SJCRH30 (cell line): ENCODE measurements at places on chromosomes 2 and 18. TPM values are rescaled to one million over a fixed set of nuclear protein-coding genes. Genes with fewer than 3 reads are reported as not detected.

DNA sequence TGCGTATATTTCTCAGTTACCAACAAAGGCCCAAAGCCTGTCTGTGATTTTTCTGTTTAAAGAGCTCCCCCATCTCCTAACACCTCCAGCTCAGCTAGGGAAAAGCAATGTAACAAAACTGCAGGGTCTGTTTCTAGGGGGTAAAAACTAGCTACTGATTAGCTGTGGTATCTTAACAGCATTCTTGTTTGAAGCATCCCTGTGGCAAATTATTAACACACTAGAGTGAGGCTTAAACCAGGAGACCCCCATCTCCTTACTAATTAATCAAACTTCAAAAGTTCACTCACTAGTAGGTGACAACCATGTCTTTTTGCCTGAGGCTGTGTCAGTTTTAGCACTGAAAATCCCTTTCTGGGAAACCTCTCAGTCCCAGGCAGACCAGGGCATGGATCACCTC lies 186.2 kb upstream of the PARD3B start:
- DNase-seq: no peak

DNA sequence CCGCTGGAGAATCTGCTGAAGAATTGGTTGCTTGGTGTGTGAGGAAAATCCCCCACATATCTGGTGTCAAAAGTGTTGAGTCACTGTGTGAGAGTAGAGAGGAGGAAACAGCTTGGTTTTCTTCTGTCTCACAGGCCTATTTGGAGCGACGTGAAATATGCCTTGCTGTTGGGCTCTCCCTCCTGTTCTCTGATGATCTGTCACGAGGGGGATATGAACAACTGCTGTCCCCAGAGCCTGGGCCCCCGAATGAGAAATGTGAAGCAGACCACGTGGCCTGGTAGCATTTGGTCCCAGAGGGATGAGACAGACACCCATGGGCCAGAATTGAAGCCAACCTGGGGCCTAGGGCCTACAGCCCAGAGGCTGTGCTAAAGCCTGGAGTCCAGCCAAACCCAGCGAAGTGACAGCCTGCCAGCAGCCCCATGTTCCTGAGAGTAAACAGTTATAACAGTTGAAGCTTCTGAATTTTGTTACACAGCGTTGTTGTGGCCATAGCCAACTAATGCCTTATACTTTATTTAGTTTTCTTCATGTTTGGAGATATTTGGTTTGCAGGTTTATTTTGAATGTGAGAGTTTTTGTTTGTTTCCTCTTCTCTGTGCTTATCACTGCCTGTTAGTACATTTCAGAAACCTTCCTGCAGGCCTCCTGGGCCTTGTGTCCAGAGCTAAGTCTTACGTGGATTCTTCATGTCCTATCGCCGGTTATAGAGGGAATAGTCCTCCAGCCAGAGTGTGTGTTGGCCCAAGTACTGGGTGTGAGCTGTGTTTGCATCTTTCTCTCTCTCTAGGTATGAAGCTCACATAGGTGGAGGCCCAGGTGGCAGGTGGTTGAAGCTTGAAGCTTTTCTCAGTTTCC lies 18.7 kb upstream of the COLEC12 start:
- no peak for DNase-seq

GRCh38 chr2:109391243-109391642 lies 222.5 kb downstream of the SEPTIN10 start:
- DNase-seq: no peak

DNA sequence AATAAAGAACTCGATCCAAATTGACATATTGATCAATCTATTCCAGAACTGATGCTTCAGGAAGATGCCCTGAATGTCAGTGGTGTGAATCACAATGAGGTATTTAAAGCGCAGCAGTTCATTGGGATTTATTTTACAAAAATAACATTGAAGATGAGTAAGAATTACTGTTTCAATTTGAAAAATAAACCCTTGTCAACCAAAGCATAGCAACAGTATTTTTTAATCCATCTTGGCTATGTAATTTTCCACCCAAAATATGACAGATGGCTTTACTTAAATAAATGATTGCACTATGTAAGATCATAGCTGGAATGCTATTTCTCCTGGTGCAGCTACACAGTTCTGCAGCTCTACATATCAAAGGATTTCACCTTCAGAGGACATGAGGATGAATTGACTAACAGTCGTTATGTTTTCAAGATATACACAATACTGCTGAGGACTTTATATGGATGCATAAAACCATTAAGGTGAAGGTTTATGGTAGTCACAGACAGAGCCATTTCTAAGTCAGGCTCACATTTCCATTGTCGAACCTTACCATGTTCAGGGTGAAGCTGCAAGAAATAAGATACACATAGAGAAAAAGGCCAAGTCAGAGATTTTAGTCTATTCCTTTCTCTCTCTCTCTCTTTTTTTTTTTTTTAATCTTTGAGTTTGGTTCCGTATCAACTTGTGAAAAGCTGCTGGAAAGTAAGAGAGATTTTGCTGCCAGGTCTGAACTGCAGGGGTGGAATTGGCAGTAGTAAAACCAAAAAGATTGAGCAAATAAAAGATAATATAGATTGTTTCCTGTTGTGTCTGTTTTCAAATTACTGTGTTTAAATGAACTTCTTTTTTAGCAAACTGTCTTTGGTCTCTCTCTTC lies 398.0 kb upstream of the CDH20 start:
- no peak for DNase-seq

DNA sequence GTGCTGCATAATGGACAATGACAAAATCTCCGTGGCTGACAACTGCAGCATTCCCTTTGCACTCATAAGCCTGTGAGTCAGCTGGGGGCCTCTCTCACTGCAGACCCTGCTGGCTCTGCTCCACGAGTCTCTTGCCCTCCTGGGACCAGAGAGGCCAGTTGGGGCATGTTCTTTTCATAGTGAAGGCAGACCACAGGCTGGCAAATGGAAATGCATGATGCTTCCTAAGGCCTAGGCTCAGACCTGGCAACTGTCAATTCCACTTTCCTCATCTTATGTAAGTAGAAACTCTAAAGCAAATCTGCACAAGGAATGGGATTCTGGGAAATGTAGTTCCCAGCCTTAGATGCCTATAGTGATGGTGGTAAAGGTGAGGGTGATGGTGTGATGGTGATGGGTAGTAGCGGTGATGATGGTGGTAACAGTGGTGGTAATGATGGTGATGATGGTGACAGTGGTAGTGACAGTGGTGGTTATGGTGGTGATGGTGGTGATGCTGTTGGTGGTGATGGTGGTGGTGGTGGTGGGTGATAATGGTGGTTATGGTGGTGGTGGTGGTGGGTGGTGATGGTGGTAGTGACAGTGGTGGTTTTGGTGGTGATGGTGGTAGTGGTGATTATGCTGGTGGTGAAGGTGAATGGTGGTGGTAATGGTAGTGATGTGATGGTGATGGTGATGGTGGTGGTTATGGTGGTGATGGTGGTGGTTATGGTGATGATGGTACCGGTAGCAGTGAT lies 185.8 kb upstream of the ARL4C start:
- peak; percentile 95 for DNase-seq

- no peak for DNase-seq
Measured at GRCh38 chr2:113180131-113180946, 6.6 kb downstream of the PSD4 start.

- DNase-seq: no peak
Measured at GRCh38 chr18:36308711-36309435, 11.4 kb downstream of the FHOD3 start.

DNA sequence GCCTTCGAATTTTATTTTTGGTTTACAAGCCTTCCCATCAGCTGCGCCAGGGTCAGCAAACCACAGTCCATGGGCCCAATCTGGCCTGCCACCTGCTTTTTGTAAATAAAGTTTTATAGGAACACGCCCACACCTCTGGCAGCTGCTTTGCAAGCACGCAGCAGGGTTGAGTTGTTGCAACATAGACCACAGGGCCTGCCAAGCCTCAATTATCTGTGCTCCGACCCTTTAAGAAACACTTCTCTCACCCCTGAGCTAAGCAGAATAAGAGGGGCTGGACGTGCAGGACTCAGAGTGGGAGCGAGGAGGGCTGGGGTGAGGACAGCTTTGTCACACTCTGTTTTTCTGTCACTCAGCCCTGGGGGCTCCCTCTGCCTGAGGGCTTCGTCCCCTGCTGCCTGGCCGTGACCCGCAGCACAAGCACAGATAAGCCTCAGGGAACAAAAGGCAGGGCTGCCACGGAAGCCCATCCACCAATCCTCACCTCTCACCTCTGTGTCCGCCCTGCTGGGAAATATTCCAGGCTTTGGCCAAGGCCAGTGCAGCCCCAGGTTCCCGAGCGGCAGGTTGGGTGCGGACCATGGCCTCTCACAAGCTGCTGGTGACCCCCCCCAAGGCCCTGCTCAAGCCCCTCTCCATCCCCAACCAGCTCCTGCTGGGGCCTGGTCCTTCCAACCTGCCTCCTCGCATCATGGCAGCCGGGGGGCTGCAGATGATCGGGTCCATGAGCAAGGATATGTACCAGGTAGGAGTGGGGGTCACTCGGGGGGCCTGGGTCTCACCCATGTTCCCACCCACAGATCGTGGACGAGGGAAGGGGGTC lies at the start of gene AGXT:
Gene AGXT (plus strand): TSS at position 539 of the 823 bp plus-strand sequence. CDS start 42 bp downstream, at position 581.
- DNase-seq: peak; percentile 53

DNA sequence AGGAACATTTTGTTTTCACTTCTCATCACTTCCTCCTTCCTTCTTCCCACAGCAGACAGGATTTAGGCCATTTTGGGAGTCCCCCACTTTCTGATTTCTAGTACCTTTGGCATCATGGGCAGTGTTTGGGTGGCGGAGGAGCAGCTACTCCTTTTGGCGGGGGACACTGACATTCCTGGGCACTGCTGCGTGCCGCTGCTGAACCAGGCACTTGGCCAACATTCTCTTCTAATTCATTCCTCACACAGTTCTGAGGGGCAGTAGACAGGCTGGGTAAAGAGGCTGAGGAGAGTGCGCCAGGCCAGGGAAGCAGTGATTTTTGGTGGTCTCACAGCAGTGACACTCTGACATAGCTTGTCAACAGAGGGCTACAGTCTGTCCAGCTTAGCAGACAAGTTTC lies 270.2 kb downstream of the LOXHD1 start:
- DNase-seq: peak; percentile 30

- DNase-seq: no peak
Measured at GRCh38 chr2:108128249-108128648, 111.5 kb upstream of the SULT1C3 start.

DNA sequence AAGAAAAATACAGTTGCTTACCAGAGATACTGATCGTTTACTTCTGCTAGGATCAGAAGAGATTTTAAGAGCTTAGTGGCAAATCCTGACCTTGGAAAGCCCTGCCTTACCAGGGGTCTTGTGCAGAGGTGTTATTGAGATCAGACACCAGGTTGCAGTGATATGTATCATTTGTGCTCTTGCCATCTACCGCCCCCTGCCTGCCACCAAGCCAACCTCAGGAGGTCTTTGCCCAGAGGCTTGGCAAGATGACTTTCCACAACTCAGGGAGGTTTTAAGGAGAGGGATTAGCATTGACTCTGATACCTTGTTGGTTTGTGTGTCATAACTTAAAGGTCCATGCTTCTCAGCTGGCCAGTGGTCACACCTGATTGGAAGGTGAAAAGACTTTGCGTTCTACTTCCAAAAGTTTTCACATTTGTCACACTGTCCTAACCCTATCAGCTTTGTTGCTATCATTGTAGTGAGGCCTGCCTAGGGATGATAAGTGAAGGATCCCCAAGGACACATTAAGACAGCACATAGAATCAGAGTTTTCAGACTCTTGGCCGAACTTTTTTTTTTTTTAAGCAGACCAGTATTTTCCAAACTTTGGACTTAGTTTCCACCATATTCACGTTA lies 46.2 kb upstream of the MGAT5 start:
- DNase-seq: peak; percentile 81

- DNase-seq: no peak
Measured at GRCh38 chr18:67347438-67347837, 169.1 kb downstream of the DSEL start.

The CRYGC gene
- total RNA-seq: not detected in 2 replicates

The CFLAR gene
- total RNA-seq: 13.6 TPM in 2 replicates

The C18orf54 gene
- total RNA-seq: 9.1 and 9.8 TPM in 2 replicates

The SERPINB13 gene
- not detected in 2 replicates for total RNA-seq

The ALPP gene
- total RNA-seq: 0.08 TPM in 1 of 2 replicates, not detected in the other
